Stimulated activated CD8-positive, alpha-beta memory T cell treated with anti-CD3 and anti-CD28 coated beads, Interleukin-7, amount 100 ng/mL, for 4 hours (primary cell): ENCODE measurements at places on chromosomes 4 and X.

- DNase-seq: no peak
Observed at GRCh38 chr4:40626183-40626990, 3.3 kb downstream of the RBM47 start.

DNA sequence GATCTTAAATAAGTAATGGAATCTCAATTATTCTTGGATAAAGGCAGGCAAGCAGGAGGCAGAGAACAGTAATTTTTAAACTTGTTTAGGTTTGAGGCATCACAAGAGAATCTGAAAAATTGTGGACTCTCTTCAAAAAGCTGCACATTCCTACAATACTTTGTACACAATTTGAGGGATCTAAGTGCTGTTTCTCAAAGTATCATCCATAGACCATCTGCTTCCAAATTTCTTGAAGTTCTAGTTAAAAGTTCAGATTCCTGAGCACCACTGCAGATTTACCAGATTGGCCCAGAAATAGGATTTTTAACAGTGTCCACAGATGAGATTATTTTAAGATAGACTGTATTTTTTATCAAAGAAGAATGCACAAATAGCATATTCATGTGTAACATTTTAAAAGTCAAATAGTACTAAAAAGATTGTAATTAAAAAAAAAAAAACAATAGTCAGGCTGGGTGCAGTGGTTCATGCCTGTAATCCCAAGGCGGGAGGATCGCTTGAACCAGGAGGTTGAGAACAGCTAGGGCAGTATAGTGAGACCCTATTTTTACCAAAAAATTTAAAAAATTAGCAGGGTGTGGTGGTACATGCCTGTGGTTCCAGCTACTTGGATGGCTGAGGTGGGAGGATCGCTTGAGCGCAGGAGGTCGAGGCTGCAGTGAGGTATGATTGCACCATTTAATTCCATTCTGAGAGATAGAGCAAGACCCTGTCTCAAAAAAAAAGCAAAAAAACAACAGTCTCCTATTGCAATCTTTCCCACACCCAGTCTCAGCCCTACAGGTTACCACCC, 14.2 kb upstream of the FNIP2 start:
- DNase-seq: no peak

GRCh38 chr4:2261110-2261852, 628 bp downstream of the MXD4 start:
- no peak for DNase-seq

DNA sequence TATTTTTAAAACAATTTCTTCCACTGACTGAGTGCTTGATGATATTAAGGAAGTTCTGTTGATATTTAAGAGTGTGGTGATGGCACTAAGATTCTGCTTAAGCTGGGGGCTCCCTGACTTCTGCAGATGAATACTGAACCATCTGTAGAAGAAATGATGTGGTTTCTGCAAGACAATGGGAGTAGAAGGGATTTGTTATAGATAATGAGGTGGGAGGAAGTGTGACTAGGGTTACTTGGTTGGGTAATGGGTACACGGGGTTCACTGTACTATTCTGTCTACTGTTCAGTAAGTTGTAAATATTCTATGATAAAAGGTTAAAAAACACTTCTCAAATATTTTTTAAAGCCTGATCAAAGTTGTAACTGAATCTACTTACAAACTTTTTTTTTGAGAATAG, 60.9 kb upstream of the TXK start:
- no peak for DNase-seq

DNA sequence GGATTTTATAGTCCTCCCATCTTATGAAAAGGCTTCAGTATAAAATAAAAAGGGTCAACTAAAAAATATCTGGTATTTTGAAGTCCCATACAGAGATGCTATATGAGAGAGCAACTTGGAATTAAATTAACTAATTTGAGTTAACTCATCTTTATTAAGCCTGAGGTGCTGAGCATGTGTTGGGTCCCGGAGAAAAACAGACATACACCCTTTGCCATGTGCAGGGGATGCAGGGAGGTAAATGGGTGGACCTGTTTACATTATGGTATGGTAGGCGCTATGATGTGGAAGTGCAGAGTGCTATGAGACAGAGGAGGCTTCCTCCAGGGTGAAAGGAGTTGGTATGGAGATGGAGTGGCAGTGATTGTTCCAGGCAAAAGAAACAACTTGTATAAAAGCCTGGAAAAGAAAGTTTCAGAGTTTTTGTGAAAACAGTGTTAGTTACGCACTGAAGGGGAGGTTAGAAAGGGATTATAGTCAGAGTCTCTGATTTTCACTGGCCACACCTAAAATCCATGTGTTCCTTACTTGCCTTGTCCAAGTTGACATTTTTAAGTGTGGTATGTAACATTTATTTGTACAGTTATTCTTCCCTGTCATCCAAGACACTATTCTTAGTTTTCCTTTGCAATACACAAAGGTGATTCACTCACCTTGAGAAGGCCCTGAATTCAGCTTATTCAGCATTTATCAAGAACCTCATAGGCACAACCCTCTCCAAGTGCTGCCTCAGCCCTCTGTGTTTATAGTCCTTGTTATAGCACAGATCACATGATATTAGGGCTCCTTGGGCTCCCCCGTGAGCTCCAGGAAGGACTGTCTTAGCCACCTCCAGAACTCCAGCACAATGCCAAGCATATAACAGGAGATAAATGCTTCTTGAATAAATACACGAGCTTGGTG, 152.0 kb downstream of the RASL11B start:
- no peak for DNase-seq

GRCh38 chr4:42144028-42144427, 8.4 kb downstream of the BEND4 start:
- no peak for DNase-seq

- DNase-seq: no peak
Observed at GRCh38 chrX:95949588-95949987, 735.1 kb upstream of the DIAPH2 start.

GRCh38 chrX:154602766-154603437, 16.2 kb downstream of the CTAG1B start:
- DNase-seq: no peak

- no peak for DNase-seq
Observed at GRCh38 chr4:161583549-161583948, 580.3 kb downstream of the FSTL5 start.

- no peak for DNase-seq
Observed at GRCh38 chr4:91025241-91026148, 898.3 kb downstream of the CCSER1 start.

DNA sequence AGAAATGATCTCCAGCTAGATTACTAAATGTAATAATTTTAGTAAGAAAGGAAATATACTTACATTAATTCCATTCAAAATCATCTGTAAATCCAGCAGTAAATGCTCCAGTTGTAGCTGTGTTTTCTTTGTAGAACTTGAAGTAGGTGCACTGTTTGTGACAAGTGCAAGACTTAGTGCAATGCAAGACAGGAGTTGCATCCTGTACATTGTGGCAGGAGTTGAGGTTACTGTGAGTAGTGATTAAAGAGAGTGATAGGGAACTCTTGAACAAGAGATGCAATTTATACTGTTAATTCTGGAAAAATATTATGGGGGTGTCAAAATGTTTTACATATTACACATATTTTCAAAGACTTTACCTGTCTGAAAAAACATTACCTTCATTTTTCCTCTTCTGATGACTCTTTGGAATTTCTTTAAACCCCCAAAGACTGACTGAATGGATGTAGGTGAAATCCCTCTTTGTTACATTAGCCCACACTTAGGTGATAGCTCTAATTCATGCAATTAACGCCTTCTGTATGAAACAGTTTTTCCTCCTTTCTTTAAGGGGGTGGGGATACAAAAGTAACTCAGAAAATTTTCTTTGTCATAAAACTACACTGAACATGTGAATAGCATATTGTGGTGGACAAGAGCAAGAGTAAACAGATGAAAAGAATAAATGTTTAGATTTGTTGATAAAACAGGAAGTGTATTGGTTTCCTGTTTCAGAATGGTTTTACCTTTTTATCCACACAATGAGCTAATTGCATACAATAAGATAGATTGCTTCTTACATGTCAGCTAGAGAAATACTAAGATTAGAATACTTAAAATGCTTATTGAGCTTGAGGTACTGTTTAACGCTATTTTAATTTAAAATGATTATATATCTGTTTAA, at the start of gene IL2:
TSS of gene IL2 (minus strand) at position 495 of the 886 bp plus-strand sequence. CDS start at position 210, 285 bp downstream.
- DNase-seq: no peak

GRCh38 chr4:167774646-167775045, 317.7 kb upstream of the ANXA10 start:
- no peak for DNase-seq

- DNase-seq: no peak
Observed at GRCh38 chr4:153661215-153661822, 22.8 kb upstream of the TLR2 start.

GRCh38 chr4:150231107-150231770, 153.0 kb downstream of the DCLK2 start:
- no peak for DNase-seq

- no peak for DNase-seq
Observed at GRCh38 chr4:103075435-103075893, 1.1 kb downstream of the SLC9B2 start.

DNA sequence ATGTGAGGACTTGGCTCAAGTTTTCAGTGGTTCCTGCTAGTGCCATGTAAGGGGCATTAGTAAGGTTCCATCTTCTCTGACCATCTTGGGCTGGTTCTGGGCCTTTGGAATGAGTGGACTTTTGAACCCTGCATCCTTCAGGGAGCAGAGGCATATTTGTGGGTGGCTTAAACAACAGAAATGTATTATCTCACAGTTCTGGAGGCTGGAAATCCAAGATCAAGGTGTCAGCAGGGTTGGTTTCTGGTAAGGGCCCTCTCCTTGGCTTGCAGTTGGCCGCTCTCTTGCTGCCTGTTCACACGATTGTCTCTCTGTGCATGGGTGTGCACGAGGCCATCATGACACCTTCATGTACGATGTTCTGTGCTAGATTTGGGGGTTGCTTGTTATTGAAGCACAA, 21.3 kb downstream of the CCKAR start:
- no peak for DNase-seq

- no peak for DNase-seq
Observed at GRCh38 chrX:106932960-106933537, 12.8 kb downstream of the CLDN2 start.

GRCh38 chr4:45346816-45347435, 620.6 kb upstream of the GNPDA2 start:
- DNase-seq: no peak

DNA sequence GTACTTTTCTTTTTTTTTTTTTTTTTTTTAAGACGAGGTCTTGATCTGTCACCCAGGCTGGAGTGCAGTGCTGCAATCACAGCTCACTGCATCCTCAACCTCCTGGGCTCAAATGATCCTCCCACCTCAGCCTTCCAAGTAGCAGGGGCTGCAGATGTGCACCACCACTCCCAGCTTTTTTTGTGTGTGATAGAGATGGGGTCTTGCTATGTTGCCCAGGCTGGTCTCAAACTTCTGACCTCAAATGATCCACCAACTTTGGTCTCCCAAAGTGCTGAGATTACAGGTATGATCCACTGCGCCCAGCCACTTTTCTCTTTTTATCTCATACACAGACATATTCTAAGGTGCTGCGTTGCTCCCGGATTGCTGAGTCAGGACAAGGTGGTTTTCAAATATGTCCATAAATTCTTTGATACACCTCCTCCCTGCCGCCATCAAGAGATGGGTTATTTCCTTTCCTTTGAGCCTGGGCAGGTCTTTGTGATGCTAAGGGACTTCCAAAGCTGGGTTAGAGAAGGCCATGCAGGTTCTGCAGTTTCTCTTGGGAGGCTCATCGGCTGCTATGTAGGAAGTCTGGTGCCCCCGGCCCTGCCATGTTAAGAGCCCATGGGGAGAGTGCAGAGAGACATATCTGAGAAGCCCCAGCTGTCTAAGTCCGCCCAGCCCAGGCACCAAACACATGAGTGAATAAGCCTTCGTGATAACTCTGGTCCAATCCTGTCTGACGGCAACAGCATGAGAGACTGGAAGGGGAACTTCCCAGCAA, 8.4 kb upstream of the PLA2G12A start:
- DNase-seq: no peak

DNA sequence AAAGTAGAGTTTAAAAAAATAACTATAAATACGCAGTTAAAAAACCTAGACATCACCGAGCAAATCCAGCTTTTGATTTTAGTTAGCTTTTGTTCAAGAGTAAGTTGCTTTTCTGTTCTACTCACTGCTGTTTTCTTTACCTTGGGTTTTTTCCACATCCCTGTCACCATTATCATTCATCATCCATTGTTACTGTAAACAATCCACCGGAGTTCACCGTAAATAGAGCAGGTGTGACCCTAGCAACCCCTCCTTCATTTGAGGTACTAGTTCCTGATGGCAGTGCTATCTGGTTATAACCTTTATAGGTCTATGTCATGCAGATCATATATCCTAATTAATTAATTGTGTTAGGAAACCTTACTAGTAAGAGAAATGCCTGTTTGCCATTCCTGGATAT, 43.0 kb upstream of the TEX13D start:
- DNase-seq: no peak

- DNase-seq: no peak
Observed at GRCh38 chrX:149837639-149838038, 43.3 kb upstream of the MAGEA8 start.

DNA sequence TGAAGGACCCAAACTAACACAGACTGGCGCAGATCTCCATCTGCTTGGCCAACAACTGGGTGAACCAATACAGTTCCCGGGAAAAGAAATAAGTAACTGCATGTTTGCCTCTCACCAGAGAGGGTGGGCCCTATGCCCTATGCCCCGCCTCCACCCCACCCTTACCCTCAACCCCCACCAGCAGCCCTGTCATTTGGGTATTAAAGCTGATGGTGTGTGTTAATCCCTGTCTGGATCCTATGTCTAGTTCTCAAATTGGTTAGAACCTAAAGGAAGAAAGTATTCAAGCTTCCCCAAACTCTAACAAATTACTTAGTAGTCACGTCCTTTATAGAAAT, 19.0 kb downstream of the SMPX start:
- no peak for DNase-seq

- no peak for DNase-seq
Observed at GRCh38 chr4:1310031-1310795, 20.5 kb downstream of the MAEA start.

- no peak for DNase-seq
Observed at GRCh38 chr4:173860094-173860493, 330.1 kb upstream of the HAND2 start.

DNA sequence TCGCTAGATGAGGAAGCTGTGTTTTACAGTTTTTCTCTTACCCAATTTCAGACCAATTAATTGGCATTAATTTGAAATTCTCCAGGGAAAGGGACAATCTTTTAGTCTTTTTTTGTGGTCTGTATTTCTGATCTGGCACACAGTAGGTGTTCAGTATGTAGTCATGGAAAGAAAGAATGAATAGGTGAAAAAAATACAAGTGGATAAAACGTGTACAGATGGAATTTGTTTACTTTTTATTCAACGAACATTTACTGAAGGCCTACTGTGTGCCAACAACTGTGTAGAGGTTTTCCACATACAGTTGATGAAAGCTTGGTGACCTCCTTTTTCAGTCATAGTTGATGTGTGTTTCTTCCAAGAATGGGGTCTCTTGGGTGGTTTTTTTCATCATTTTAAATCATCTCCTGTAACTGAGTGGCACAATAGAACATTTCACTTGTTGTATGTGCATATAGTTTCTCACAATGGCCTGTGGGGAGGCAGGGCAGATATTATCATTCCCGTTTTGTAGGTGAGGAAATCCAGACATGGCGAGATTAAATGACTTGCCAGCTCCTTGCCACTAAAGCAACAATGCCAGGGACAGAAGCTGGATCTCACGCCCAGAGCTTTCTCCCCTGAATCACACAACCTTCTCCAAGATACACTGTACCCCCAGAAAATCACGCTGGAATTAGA, 102.4 kb downstream of the CEP135 start:
- no peak for DNase-seq

- DNase-seq: no peak
Observed at GRCh38 chrX:107204068-107204605, 2.1 kb downstream of the NUP62CL start.

GRCh38 chrX:1170243-1170642, 42.2 kb downstream of the CRLF2 start:
- DNase-seq: no peak

- no peak for DNase-seq
Observed at GRCh38 chrX:29841750-29842149, 373.6 kb upstream of the MAGEB2 start.
